Naive thymus-derived CD4-positive, alpha-beta T cell (primary cell): ENCODE measurements at places on chromosomes 6 and 20. TPM values are rescaled to one million over a fixed set of nuclear protein-coding genes. Genes with fewer than 3 reads are reported as not detected.

Gene FRK
- total RNA-seq = not detected

Gene ELOVL2
- not detected for total RNA-seq

Gene DPPA5
- not detected for total RNA-seq

DNA sequence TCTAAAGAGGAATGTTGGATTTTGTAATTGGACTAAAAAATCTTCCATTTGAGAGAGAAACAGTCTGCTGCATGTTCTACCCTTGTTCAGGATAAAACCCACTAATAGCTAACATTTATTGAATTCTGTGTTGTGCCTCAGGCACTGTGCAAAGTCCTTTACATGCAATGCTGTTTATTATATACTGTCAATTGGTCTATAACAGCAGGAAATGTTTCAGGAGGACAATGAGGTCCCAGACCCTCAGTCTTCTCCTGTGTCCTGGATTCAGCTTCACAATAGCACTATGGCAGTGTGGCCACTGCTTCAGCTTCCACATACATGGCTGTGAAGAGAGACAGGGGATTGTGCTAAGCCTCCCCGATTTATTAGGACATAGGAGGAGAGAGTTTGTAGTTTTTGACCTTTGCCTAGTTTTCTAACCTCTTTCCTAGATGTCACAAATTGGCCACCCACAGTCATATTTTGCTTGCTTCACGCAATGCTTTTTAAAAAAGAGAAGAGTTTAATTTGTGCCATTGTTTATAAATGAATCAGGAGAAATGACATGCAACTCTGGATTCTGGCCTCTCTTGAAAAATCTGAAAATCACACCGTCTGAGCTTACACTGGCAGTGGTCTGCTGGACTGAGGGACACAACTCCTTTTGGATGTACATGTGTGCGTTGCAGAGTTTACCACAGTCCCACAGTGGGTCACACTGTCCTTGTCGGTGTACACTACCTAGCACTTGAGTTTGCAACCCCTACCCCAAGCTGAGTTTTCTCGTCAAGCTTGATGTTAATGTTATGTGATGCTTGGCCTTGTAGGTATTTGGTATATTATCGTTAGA is 11.3 kb downstream of the PTPN1 start:
- no peak overlapping the region for H3K4me3 ChIP-seq
- H3K4me1 ChIP-seq = peaks cover 70% of the 10 kb centered on the region
- peak overlapping the region; percentile 62 for H3K27ac ChIP-seq
- no peaks in the 10 kb centered on the region for H3K36me3 ChIP-seq
- H3K27me3 ChIP-seq = no peaks in the 10 kb centered on the region
- no peak for DNase-seq

- no peaks in the 10 kb centered on the region for H3K27me3 ChIP-seq
- no peaks in the 10 kb centered on the region for H3K4me1 ChIP-seq
- H3K36me3 ChIP-seq = no peaks in the 10 kb centered on the region
- H3K27ac ChIP-seq = no peak overlapping the region
Observed at GRCh38 chr6:4496284-4496683, 279.9 kb upstream of the CDYL start.

- H3K27me3 ChIP-seq = no peaks in the 10 kb centered on the region
- H3K4me3 ChIP-seq = no peak overlapping the region
- no peak overlapping the region for H3K27ac ChIP-seq
- H3K4me1 ChIP-seq = no peaks in the 10 kb centered on the region
- DNase-seq = no peak
Observed at GRCh38 chr6:125197795-125198269, 44.3 kb downstream of the TPD52L1 start.

GRCh38 chr6:27757307-27757706 is 154.9 kb downstream of the OR2B2 start:
- peak; percentile 33 for DNase-seq
- peak overlapping the region; percentile 70 for H3K27ac ChIP-seq
- H3K4me3 ChIP-seq = peak overlapping the region; percentile 64
- H3K27me3 ChIP-seq = no peaks in the 10 kb centered on the region
- H3K4me1 ChIP-seq = peaks cover 20% of the 10 kb centered on the region

DNA sequence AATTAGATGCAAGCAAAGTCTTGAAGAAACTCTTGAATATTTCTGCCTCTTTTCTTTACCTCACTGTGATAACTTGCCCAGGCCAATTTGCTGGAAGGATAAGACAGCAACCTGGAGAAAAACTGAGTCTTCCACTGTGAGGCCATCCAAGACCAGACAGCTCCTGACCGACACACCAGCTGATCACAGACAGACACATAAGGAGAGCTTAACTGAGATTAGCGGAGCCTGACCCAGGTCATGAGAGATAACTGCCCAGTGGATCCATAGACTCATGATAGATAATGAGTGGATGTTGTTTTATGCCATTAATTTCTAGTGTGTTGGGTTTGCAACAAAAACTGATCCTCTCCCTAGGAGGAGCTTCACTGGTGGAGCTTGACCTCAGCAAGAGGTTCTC is 64.4 kb upstream of the NOX3 start:
- no peaks in the 10 kb centered on the region for H3K4me1 ChIP-seq
- H3K27ac ChIP-seq = no peak overlapping the region
- H3K36me3 ChIP-seq = no peaks in the 10 kb centered on the region
- no peak overlapping the region for H3K4me3 ChIP-seq

DNA sequence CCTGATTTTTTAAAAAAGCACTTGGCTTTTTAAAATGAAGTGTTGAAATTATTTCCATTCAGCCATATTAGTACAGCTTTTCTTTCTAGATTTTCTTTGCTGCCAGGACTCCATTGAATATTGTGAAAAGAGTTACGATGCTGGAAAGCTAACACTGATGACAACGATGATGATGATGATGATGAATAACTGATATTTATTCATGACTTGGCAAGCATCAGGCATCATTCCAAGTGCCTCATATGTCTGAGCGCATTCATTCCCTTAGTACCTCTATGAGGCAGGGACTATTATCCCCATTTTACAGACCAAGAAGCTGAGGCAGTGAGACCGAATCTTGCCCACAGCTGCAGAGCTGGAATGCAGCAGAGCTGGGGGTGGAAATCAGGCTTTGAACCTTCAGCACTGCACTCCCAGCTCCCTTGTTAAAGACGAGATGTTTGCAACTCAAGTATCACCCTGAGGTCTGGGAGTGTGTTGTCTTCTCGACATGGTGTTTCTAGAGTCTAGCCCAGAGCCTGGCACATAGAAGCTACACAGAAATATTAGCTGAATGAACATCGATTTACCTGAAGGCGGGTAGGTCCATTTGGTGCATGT is 85.5 kb upstream of the FRMD1 start:
- DNase-seq = no peak
- H3K27me3 ChIP-seq = no peaks in the 10 kb centered on the region
- no peaks in the 10 kb centered on the region for H3K4me1 ChIP-seq
- no peak overlapping the region for H3K27ac ChIP-seq
- H3K36me3 ChIP-seq = no peaks in the 10 kb centered on the region

DNA sequence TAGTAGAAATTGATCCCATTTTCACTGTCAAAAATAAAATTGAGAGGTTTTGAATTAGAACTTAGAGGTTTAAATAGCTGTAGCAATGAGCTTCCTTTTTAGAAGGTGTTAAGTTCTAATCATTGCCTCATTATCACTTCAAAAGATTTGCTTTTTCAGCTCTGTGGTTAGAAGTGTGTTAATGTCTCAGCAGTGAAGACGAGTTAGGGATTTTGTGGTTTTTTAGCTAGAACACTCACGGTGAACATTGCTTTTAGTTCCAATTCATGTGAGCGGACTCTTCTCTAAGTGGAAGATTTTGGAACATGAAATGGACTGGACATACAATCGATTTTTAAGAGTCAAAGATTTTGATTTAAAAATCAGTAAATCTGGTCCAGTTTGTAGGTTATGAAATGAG is 12.7 kb upstream of the IFNGR1 start:
- peak; percentile 40 for DNase-seq
- H3K36me3 ChIP-seq = no peaks in the 10 kb centered on the region
- H3K4me3 ChIP-seq = no peak overlapping the region
- H3K27ac ChIP-seq = no peak overlapping the region
- H3K27me3 ChIP-seq = no peaks in the 10 kb centered on the region

DNA sequence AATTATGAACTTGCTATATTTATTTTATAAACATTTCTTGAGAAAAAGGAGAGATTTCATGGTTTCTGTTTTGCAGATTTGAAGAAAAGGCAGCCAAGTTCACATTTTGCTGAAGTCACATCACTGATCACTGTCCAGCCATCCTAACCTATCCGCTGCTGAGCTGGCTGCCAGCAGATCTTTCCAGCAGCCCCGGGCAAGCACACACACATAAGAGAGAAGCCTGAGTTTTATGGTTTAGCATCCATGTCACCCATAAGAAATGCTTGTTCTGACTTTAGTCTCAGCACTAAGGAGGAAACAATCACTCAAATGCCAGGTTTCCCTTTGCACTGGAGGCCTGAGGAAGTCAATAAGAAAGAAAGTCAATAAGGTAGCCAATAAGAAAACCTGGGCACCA is 287.1 kb downstream of the SMOC2 start:
- no peaks in the 10 kb centered on the region for H3K36me3 ChIP-seq
- H3K4me1 ChIP-seq = no peaks in the 10 kb centered on the region
- H3K27me3 ChIP-seq = no peaks in the 10 kb centered on the region
- H3K27ac ChIP-seq = no peak overlapping the region
- H3K4me3 ChIP-seq = no peak overlapping the region

- H3K27me3 ChIP-seq = no peaks in the 10 kb centered on the region
- H3K4me1 ChIP-seq = no peaks in the 10 kb centered on the region
- DNase-seq = no peak
- H3K4me3 ChIP-seq = no peak overlapping the region
Observed at GRCh38 chr20:42100137-42100704, 482.0 kb upstream of the CHD6 start.
